ENCODE measurements at places on chromosomes 2 and 18. TPM values are rescaled to one million over a fixed set of nuclear protein-coding genes. Genes with fewer than 3 reads are reported as not detected.

Gene TFPI
- total RNA-seq: 28.9 TPM

Gene ATP6V1B1
- not detected for total RNA-seq

Gene FRZB
- 3.5 TPM for total RNA-seq

Gene WDR75
- 26.6 TPM for total RNA-seq

Gene CDH20
- total RNA-seq: not detected

Gene TFCP2L1
- total RNA-seq: 165 TPM

Gene LYPD6
- total RNA-seq: 1.3 TPM

Gene TMEM200C
- total RNA-seq: 3.7 TPM

Gene INPP5D
- total RNA-seq: 7.8 TPM

Gene FMNL2
- total RNA-seq: 21.6 TPM

Gene ATOH8
- 14.3 TPM for total RNA-seq

Gene UGGT1
- 38.8 TPM for total RNA-seq

Gene CEBPZOS
- 27.5 TPM for total RNA-seq

Gene EFR3B
- 1.1 TPM for total RNA-seq

Gene LIPG
- 5.2 TPM for total RNA-seq

Gene MYO7B
- total RNA-seq: 289 TPM

Gene STAT4
- total RNA-seq: 9.1 TPM

Gene TLK1
- 76.3 TPM for total RNA-seq

Gene SIX2
- total RNA-seq: not detected

Gene MC2R
- total RNA-seq: not detected

Gene ABHD1
- not detected for total RNA-seq

Gene CYTIP
- 4.6 TPM for total RNA-seq

Gene FSHR
- total RNA-seq: not detected

Gene ITPRIPL1
- 0.95 TPM for total RNA-seq

Gene PJVK
- total RNA-seq: not detected

Gene CNDP1
- total RNA-seq: not detected

Gene DLX1
- total RNA-seq: not detected

Gene TANC1
- total RNA-seq: 34.5 TPM

Gene SKOR2
- total RNA-seq: not detected

Gene SNED1
- 8.2 TPM for total RNA-seq

Gene SCN7A
- total RNA-seq: 13.8 TPM

Gene SPP2
- not detected for total RNA-seq

Gene PPP1R1C
- 4.3 TPM for total RNA-seq

Gene IL1B
- total RNA-seq: 4.6 TPM

Gene KCNF1
- total RNA-seq: not detected

Data from transverse colon (tissue), 4 donors.